AG04449 (cell line): ENCODE measurements at places on chromosomes 3 and 15.

- no peak for DNase-seq
Observed at GRCh38 chr15:43930079-43930478, 103.3 kb downstream of the WDR76 start.

GRCh38 chr3:50428007-50428633 lies 68.8 kb upstream of the TMEM115 start:
- DNase-seq: no peak

GRCh38 chr3:106349191-106349881 lies 480.5 kb upstream of the CBLB start:
- no peak for DNase-seq

DNA sequence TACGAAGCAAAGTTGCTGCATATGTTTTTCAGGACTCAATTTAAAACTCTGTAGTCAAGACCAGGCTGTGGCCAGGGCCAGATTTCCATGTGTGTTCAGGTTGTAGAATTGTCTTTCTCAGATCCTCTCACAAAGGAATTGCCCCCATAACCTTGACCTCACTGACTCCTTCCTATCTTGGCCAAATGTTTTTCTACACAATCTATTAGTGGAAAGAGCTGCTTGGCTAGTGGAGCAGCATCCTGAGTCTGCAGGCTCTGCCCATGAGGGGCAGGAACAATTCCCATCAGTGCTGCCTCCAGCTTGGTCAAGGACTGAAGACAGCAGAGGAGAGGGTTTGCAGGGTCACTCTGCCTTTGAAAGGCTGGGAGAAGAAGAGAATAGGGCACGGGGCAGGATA lies 6.9 kb upstream of the TBC1D21 start:
- DNase-seq: no peak

- DNase-seq: no peak
Observed at GRCh38 chr15:63351170-63351569, 30.5 kb downstream of the CA12 start.
